ENCODE measurements at places on chromosomes 4 and X.

DNA sequence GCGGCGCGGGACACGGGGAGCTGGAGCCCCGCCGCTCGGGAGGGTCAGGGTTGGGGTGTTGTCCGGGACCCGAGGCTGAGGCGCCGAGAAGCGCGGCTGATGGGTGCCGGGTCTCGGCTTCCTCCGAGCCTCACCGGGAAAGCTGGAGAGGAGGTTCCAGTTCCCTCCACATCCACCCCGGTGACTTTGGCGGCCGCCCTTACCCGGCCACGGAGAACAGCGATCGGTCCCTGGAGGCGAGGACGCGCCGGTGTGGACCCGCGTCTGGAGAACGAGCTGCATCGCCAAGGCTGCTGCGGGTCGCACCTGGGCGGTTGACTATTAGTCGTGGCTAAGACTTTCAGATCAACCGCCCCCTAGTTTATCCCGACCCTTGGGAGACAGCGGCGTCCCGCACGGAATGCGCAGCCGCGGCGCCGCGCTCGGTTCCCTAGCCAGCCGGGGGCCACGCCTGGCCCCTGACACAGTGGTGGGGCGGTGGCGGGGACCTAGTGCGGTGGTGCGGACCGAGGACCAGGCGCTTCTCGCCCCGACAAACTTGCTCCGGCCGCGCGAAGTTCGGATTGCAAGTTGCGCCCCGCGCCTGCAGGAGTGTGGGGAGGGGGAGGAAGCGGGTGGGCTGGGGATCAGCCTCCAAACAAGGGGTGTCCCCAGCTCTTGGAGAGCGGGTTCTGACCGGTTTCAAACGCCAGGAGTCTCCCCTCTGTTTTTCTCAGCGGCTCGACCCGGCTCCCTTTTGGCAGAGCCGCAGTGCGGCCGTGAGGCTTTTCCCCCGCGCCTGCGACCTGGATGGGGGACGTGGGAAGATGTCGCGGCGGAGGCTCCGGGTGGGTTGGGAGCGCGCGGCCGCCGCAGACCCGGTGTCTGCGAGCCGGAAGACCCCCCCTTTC, 568 bp downstream of the FHDC1 start:
- H3K36me3 ChIP-seq: no peaks in the 10 kb centered on the region
- H3K4me3 ChIP-seq: peak overlapping the region; percentile 91
- H3K27ac ChIP-seq: peak overlapping the region; percentile 85
- no peak for DNase-seq

DNA sequence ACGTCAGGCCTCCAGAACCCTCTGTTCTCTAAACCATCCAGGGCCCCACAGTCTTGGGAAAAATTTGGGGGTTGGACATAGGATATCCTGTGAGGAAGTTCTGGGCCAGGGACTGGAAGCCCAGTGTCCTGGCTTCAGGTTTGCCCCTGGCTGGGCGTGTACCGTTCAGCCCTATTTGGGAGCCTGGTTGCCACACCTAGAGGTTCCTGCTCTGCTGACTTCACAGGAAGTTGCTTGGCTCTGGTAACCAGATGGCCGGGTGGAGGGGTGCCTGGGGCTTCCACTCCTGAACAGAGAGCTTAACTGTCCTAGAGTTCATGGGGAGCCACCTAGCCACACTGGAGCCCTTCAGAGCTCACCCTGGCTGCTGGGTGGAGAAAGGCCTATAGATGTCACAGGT, 1.1 kb downstream of the TAFAZZIN start:
- H3K4me3 ChIP-seq: peak overlapping the region; percentile 56
- H3K4me1 ChIP-seq: no peaks in the 10 kb centered on the region
- H3K36me3 ChIP-seq: no peaks in the 10 kb centered on the region
- H3K27ac ChIP-seq: peak overlapping the region; percentile 97
- DNase-seq: no peak

DNA sequence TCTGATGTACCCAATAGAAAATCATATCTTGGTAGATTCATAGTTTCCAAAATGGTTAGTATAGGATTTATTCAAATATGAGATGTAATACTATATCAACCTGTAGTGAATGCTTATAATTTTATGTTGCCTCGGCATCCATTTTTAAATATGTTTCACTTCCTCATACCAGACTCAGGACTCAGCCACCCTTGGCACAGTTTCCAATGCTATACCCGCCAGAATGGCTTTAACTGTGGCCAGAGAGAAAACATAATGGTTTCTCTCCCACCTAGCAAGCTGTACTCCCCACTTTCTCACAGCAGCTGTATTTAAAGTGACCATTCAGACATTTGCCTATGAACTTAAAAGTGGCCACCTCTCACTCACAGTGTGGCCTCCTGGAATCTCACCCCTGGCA, 466.6 kb upstream of the PABPC4L start:
- no peaks in the 10 kb centered on the region for H3K36me3 ChIP-seq
- no peak overlapping the region for H3K4me3 ChIP-seq
- no peak overlapping the region for H3K27ac ChIP-seq
- no peaks in the 10 kb centered on the region for H3K4me1 ChIP-seq
- no peaks in the 10 kb centered on the region for H3K27me3 ChIP-seq

- H3K27ac ChIP-seq: no peak overlapping the region
- no peaks in the 10 kb centered on the region for H3K27me3 ChIP-seq
- H3K4me1 ChIP-seq: no peaks in the 10 kb centered on the region
- no peaks in the 10 kb centered on the region for H3K36me3 ChIP-seq
- DNase-seq: no peak
Measured at GRCh38 chrX:46070421-46070820, 474.8 kb downstream of the ZNF674 start.

- peaks cover 7% of the 10 kb centered on the region for H3K4me1 ChIP-seq
- H3K27me3 ChIP-seq: peaks cover 66% of the 10 kb centered on the region
- peak overlapping the region; percentile 79 for H3K4me3 ChIP-seq
- H3K36me3 ChIP-seq: no peaks in the 10 kb centered on the region
Measured at GRCh38 chr4:141132709-141133145, 542 bp downstream of the RNF150 start.

DNA sequence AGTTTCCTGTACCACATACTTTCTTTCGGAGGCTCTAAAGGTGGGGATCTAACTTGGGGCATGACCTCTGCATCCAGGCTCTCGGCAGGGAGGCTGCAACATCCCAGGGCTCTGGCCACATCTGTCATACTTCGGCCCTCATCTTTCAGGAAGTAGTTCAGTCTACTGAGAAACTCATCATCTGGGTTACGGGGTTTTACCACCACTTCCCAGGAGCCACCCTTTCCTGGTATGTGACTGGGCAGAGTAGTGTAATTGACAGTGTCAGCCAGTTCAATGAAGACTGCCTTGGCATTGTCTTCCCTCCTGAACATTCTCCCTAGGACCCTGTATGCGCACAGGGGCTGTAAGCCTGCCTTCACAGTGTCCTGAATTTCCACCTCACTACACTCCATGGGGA, 2.8 kb downstream of the PNMA5 start:
- no peak overlapping the region for H3K4me3 ChIP-seq
- no peaks in the 10 kb centered on the region for H3K27me3 ChIP-seq
- H3K36me3 ChIP-seq: no peaks in the 10 kb centered on the region
- no peak for DNase-seq
- no peak overlapping the region for H3K27ac ChIP-seq

DNA sequence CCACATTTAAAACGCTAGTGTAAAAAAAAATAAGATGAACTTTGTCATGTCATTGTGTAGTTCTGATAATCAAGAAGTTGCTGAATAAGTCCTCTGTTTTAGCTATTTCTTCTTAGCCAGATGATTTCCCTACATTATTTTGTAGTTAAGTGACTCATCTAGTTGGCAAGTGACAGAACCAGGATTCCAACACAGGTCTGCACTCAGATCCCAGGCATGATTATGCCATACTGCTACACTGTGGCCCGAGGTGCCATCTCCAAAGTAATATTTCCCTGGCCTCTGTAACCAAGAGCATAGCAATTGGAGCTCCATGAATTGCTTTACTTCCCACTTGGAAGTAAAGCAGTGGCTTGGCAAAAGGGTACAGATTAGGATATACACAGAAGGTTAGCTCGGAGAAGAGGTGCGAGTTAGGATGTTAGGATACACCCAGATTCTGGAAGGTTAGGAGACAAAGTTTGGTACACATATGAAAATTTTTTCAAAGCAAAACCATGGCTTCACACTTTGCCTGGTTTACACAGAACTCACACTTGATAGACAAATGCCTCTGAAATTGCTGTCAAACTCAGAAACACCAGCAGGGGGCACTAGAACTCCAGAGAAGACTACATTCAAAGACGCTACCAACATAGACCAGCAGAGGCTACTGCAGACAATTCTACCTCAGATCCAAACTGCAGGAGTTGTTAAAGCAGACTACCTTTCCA, 41.4 kb downstream of the SRPX2 start:
- H3K4me3 ChIP-seq: no peak overlapping the region
- H3K27ac ChIP-seq: no peak overlapping the region
- no peaks in the 10 kb centered on the region for H3K27me3 ChIP-seq
- no peaks in the 10 kb centered on the region for H3K4me1 ChIP-seq

DNA sequence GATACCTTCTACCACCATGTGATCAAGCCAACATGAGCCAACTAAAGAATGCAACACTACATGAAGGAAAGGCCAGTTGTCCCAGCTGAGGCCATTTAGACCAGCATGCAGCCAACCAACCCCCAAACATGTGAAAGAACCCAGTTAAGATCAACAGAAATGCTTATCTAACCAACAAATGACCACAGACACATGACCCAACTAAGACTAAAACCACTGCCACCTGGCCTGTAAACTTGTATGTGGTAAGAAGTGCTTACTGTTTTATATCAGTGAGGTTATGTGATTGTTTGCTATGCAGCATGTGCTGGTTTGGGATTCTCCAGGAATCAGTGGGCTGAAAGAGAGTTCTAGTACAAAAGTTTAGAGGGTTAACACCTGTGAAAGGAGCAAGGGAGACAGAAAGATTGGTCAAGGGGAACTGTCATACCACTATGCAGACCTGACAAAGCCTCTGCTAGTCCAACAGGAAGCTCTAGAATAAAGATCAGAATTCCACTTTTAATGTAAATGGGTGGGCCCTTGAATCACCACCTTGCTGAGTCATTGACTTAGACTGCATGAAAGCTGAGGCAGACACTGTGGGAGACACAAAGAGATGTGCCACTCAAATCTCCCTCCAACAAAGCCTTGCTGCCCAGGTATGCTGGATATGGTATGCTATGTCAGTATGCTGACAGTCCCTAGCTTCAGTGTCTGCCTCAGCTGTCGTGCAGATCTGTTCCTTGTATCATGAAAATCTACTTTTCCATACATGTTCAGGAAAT, 6.1 kb upstream of the SH3D19 start:
- DNase-seq: no peak
- H3K4me3 ChIP-seq: no peak overlapping the region
- peak overlapping the region; percentile 0 for H3K27ac ChIP-seq
- no peaks in the 10 kb centered on the region for H3K4me1 ChIP-seq
- H3K36me3 ChIP-seq: no peaks in the 10 kb centered on the region

DNA sequence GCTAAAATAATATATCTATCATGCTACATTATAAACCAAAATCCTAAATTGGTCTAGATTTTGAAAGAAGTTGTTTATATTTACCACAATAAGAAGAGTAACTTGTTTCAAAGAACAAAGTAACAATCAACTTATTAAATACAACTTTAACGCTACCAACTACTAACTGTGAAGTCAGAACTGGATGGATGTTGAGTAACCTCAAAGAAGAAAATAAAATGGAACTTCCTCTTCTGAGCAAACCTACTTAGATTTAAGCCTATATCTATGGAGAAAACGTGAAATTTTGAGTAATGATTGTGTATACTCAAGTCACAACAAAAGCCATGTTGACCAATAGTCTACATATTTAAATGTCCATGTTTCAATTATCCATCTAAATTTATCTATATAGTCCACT, 25.7 kb downstream of the SH3RF1 start:
- H3K27me3 ChIP-seq: no peaks in the 10 kb centered on the region
- no peak overlapping the region for H3K4me3 ChIP-seq
- H3K36me3 ChIP-seq: no peaks in the 10 kb centered on the region
- no peaks in the 10 kb centered on the region for H3K4me1 ChIP-seq
- no peak for DNase-seq

DNA sequence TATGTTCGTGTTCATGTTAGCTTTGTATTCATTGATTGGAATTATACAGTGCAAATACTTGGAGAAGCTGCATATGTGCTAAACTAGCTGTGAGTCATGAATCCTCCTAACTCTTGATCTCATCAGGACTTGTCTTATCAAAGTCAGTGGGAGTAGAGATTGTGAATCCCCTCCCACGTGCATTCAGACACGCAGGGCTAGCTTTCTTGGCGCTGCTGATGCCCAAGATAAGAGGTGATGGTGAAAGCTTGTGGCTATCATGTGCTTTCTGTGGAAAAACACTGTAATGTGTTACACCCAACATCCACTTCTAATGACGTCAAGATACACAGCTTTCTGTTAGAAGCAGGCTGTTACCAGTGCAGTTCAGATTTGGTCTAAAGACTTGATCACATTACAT, 348.7 kb upstream of the HAND2 start:
- no peak overlapping the region for H3K27ac ChIP-seq
- no peaks in the 10 kb centered on the region for H3K36me3 ChIP-seq
- H3K27me3 ChIP-seq: no peaks in the 10 kb centered on the region
- DNase-seq: no peak

DNA sequence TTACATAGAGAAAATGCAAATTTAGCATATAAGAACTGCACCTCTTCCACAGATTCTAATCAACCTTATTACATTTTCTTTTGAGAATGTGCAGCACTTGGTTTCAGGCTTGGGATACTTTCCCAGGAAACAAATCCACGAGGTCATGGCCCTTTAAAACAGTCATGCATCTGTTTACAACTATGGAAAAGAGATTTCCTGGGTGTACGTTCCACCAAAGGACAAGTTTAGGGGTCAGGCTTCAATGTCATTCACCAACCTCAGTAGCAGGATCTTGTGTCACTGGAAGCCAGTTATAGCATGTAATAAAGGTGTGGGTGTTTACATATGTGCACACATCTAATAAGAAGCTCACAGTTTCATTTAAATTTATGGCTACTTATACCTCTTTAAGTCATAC, 30.7 kb downstream of the EREG start:
- no peak overlapping the region for H3K27ac ChIP-seq
- no peak overlapping the region for H3K4me3 ChIP-seq
- H3K4me1 ChIP-seq: no peaks in the 10 kb centered on the region

GRCh38 chrX:129739578-129739977, 799 bp downstream of the XPNPEP2 start:
- no peaks in the 10 kb centered on the region for H3K27me3 ChIP-seq
- no peak for DNase-seq
- H3K27ac ChIP-seq: peak overlapping the region; percentile 21
- H3K36me3 ChIP-seq: no peaks in the 10 kb centered on the region
- H3K4me3 ChIP-seq: no peak overlapping the region

GRCh38 chr4:10302096-10302495, 155.1 kb downstream of the ZNF518B start:
- DNase-seq: no peak
- H3K4me3 ChIP-seq: no peak overlapping the region
- H3K4me1 ChIP-seq: peaks cover 3% of the 10 kb centered on the region
- no peaks in the 10 kb centered on the region for H3K27me3 ChIP-seq
- H3K36me3 ChIP-seq: no peaks in the 10 kb centered on the region

Data from esophagus squamous epithelium (tissue), 5 donors.